ENCODE measurements at places on chromosomes 12 and 14.

- DNase-seq: no peak
Measured at GRCh38 chr12:69689638-69690037, 9.5 kb downstream of the BEST3 start.

GRCh38 chr14:74480046-74480445 is 13.1 kb downstream of the NPC2 start:
- DNase-seq: no peak

GRCh38 chr12:55908726-55909512 is 18.8 kb downstream of the PYM1 start:
- DNase-seq: no peak

DNA sequence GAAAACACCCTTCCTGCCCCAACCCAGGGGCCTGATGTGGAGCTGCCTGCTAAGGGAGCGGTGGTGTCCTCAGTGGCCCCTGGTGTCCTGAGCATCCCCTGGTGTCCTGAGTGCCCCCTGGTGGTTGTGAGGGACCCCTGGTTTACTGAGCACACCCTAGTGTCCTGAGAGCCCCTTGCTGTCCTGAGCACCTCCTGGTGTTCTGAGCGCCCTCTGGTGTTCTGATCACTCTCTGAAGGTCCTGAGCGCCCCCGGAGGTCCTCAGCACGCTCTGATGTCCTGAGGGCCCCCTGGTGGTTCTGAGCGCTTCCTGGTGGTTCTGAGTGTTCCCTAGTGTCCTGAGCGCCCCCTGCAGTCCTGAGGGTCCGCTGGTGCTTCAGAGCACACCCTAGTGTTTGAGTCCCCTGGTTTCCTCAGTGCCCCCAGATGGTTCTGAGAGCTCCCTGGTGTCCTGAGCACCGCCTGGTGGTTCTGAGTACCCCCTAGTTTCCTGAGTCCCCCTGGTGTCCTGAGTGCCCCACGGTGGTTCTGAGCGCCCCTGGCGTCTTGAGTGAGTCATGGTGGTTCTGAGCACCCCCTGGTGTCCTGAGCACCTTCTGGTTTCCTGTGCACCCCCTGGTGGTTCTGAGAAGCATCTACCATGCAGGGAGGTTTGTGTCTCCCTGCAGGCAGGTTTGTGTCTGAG is 1004.2 kb downstream of the TMEM121 start:
- peak; percentile 1 for DNase-seq

DNA sequence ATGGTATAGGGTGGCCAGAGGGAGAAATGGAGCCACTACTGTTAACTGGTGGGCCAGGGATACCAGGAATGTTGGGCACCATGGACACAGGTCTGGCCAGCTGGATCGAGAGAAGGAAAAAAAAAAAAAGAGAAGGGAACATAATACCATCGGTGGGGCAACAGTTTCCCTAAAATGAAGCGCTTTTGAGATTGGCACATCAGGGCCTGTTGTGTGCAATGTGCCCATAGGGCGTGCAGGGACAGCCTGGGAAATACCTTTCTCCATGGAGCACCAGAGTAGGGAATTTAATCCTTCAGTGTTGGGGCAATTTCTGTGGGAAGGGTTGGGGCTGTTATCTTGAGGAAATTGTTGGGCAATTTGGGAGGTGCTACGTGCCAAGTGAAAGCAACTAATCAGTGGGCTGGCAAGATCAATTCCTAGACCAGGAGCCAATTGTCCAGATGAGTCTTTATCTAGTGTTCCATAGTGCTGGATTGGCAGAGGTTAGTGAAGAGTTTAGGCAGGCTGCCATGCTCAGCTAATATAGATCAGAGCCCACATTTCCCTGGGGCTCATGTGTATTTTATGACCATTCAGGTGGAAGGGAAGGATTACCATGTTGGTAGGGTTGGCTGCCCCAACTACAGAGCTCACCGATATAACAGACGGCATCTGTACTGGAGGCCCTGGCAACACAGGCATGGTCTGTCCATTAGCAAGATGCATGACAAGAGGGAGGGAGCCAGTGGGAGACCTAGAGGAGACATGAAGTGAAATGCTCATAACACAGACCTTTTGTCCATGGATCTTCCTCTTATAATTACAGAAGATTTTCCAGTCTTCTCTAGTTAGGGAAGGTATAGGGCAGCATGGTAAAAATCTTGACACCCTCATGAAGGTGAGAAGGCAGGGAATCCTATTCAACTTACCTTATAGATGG is 25.5 kb upstream of the NPFF start:
- DNase-seq: no peak
